ENCODE measurements at places on chromosomes 6 and 20.

DNA sequence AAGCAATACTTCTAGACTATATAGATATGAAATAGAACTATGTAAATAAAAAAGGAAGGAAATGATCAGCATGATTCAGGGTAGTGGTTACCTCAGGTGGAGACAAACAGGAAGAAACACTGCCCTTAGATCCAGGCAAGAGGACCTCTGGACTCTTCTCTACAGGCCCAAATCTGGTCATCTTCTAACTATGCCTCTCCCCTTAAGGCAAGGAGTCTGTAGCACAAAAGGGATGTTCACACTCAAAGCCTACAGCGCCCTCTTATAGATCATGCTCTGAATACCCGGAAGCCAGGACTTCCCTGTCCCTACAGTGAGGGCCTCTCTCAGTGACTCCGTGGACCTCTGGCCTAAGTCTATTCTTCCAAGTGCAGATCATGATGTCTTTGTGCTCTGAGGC, 30.4 kb upstream of the HIVEP2 start:
- DNase-seq, result no peak

- DNase-seq, result no peak
Observed at GRCh38 chr6:114276783-114277182, 66.0 kb downstream of the HS3ST5 start.

- DNase-seq, result no peak
Observed at GRCh38 chr20:51995551-51995951, 193.2 kb upstream of the SALL4 start.

- no peak for DNase-seq
Observed at GRCh38 chr6:79070206-79070825, 7.7 kb downstream of the PHIP start.

DNA sequence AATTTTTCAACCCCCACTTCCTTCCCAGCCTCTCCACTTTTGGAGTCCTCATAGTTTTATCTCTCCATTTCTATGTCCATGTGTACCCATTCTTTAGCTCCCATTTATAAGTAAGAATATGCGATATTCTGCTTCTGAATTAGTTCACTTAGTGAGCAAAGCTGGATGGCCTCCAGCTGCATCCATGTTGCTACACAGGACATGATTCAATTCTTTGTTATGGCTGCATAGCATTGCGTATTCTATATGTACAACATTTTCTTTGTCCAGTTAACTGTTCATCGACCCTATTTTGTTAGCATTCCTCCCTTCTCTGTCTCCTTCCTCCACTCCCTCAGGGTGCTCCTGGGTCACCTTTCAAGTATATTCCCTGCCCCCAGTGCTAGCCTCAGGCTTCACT, 210.0 kb upstream of the SSTR4 start:
- no peak for DNase-seq

GRCh38 chr6:33688451-33689147, 22.9 kb downstream of the UQCC2 start:
- DNase-seq, result no peak

DNA sequence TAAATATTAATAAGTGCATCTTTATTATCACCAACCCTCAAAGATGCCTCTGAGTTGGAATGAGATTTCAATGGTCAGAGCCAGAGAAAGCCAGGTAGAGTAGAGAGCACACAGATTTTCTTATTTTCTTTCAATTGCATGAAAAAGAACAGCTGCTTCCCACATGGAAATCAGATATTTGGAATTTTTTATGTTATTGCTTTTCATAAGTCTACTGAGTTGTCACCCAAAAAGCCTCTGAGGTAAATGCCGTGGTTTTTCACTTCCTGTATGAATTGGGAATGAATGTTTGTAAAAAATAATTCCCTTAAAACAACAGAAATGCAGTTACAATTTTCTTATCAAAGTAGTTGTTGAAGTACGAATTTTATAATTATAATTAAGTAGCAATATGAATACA, 563.1 kb downstream of the RFPL4B start:
- DNase-seq, result no peak

DNA sequence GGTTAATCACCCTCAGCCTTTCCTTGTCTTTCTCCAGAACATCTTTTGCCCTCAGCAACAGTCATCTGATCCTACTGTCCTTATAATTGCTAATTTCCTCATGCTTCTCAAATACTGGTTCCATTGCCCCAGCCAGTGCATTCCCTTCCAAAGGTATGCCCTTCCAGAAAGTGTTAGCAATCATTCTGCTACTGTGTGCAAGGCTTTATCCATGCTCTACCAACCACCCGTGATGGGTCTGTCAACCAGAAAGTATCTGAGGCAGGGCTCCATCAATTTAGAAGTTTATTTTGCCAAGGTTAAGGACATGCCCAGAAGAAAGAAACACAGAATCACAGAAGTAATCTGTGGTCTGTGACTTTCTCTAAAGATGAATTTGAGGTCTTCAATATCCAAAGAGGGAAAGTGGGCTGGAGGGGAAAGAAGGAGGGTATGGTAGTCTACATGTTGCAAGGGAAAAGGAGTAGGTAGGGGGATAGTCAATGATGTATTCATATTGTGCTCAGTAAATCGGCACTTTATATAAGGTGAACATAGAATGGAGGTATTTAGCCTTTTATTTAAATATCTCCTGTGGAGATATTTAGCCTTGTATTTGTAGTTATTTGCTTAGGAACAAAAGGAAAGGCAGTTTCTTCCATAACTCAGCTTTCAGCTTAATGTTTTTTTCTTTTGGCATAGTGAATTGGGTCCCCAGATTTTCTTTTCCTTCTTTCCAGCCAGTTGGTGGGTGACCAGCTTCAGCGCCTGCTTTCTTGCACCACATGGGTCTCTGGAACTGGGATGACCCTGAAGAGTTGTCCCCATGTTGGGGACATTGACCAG, 35.2 kb upstream of the PAQR8 start:
- no peak for DNase-seq

Data from T-helper 17 cell (primary cell).